ENCODE measurements at places on chromosomes 3 and 15. TPM values are rescaled to one million over a fixed set of nuclear protein-coding genes. Genes with fewer than 3 reads are reported as not detected.

GRCh38 chr3:152554980-152555379, 280.0 kb upstream of the P2RY1 start:
- DNase-seq = no peak

DNA sequence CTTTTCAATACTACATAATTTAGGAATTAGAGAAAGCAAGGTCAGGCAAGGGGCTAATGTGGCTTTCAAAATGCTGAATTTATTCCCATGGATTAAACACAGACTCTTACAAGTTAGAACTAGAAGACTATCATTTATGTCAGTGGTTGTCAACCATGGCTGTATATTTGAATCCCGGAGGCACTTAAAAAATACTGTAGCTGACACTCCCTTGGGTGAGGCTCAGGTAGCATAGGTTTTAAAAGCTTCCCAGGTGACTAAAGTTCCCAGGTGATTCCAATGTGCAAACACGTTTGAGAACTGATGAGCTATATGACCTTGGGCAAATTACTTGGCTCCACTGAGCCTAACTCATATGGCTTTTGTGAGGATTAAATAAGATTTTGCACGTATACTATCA, 29.6 kb downstream of the AAGAB start:
- DNase-seq = no peak

- DNase-seq = no peak
Measured at GRCh38 chr3:195270079-195270816, 711 bp downstream of the XXYLT1 start.

ARRDC4 gene
- 31.2 TPM for total RNA-seq

LRRC31 gene
- 1.4 TPM for total RNA-seq
